ENCODE measurements at places on chromosomes 5 and 9. TPM values are rescaled to one million over a fixed set of nuclear protein-coding genes. Genes with fewer than 3 reads are reported as not detected.

IRX1 gene
- total RNA-seq: not detected

TNFSF8 gene
- total RNA-seq: 70.9 TPM

DNA sequence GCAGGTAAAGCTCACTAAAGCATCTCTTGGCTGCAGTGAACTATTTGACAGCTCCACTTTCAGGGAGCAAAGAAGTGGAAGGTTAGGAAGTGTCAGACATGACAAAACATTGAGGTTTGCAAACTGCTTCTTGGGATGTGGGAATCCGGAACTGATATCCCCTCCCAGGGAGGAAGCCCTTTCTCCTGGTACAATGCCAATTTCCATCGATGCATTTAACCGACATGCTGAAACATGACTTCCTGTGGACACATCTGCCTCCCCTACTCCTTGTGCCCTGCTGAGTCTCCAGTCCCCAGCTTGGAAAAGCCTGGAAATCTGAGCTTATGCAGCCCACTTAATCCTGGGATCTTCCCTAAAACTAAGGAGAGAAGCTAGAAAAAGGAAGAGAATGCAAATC lies 323.1 kb upstream of the DAP start:
- H3K4me1 ChIP-seq: no peaks in the 10 kb centered on the region
- H3K4me3 ChIP-seq: no peak overlapping the region
- no peaks in the 10 kb centered on the region for H3K27me3 ChIP-seq
- DNase-seq: no peak
- no peaks in the 10 kb centered on the region for H3K36me3 ChIP-seq
- H3K27ac ChIP-seq: no peak overlapping the region

VCAN gene
- 7.1 TPM for total RNA-seq

SCGB3A1 gene
- total RNA-seq: not detected

- H3K36me3 ChIP-seq: no peaks in the 10 kb centered on the region
- H3K4me3 ChIP-seq: no peak overlapping the region
- H3K27ac ChIP-seq: no peak overlapping the region
Measured at GRCh38 chr5:105430516-105430915, 1867.9 kb upstream of the NUDT12 start.

DNA sequence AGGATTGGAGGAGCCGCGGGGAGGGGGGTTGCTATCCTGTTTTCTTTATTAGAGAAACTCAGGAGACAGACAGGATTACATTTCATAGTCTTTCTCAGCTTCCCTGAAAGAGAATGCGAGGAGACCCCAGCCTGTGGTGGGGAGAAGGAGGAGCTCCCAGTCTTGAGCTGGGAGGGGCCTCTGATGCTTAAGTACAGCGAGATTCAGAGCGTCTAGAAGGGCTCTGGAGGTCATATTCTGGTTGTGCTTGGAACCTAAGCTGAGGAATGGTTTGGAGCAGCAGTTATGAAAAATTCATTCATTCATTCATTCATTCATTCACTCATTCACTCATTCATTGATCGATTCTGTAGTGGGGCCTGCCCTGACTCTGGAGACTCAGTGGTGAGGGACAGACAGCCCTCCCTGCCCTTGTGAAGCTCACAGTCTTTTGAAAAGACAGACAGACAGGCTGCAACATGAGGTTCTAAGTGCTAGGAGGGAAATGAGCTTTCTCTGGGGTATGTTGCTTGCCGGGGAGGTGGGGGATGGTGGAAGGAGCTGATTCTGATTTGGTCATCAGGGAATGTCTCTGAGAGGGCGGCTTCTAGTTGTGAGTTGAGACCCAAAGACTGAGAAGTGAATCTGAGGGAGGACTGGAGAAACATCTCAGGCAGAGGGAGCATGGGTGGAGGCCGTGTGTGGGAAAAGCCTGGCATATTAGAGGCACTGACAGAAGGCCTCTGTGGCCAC lies 2.5 kb upstream of the SPRY4 start:
- no peak overlapping the region for H3K27ac ChIP-seq
- peaks cover 40% of the 10 kb centered on the region for H3K27me3 ChIP-seq
- no peak for DNase-seq
- peaks cover 33% of the 10 kb centered on the region for H3K4me1 ChIP-seq
- no peak overlapping the region for H3K4me3 ChIP-seq
- H3K36me3 ChIP-seq: no peaks in the 10 kb centered on the region

SHOC1 gene
- not detected for total RNA-seq

DNA sequence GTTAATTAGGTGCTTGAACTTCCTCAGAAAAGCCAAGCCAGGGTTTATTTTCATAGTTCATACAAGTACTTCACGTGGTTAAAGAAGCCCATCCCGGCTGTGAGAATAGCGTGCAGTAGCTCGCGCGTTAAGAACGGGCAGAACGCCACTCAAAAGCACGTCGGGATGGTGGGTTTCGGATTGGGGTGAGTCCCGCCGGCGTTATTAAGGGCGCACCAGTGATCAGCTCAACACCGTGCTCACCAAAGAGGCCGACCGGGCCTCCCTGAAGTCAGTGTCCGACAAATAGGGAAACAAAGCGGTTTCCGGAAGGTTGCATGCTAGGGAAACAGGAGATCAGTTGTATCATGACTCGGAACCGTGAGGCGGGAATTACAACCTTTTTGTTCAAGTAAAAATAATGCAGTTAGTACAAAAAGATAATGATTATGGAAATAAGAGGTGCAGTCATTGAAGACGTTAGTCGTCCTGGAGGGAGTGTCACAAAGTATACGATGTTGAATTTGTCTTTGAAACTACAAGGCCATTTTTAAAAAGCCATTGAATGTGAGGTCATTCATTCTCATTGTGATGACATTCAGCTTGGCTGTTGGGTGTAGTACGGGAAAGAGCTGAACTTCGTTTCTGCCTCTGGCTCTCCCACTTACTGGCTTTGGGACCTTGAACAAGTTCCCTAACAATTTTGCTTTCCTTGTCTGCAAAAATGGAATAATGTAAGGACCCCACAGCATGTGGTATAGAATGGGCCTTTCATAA lies 992 bp downstream of the SETD9 start:
- peak overlapping the region; percentile 88 for H3K4me3 ChIP-seq
- peak; percentile 13 for DNase-seq
- H3K27ac ChIP-seq: peak overlapping the region; percentile 43
- peaks cover 15% of the 10 kb centered on the region for H3K4me1 ChIP-seq
- H3K36me3 ChIP-seq: no peaks in the 10 kb centered on the region

WHRN gene
- 20.5 TPM for total RNA-seq

GRCh38 chr5:55162666-55163065 lies 2.7 kb downstream of the GPX8 start:
- no peaks in the 10 kb centered on the region for H3K36me3 ChIP-seq
- no peaks in the 10 kb centered on the region for H3K4me1 ChIP-seq
- no peak overlapping the region for H3K27ac ChIP-seq
- DNase-seq: no peak

DNA sequence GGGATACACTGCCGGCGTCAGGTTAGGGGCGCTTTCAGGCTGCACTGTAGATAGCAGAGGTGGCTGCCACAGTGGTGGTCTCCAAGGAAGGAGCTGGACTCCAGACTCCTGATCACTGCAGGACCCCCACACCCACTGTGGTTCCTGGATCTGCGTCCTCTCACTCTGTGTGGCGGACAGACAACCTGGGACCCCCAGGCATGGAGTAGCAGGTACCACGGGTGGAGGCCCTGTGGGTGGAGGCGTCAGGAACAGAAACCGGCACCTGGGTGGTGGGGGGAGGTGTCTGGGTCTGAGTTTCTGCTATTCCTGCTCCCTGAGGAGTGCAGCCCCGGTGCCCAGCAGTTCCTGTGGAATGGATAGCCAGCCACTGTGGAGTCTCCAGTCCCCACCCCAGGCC lies 75.1 kb upstream of the PCAT7 start:
- H3K4me1 ChIP-seq: no peaks in the 10 kb centered on the region
- no peak for DNase-seq
- no peaks in the 10 kb centered on the region for H3K36me3 ChIP-seq
- H3K27me3 ChIP-seq: peaks cover 3% of the 10 kb centered on the region

DNA sequence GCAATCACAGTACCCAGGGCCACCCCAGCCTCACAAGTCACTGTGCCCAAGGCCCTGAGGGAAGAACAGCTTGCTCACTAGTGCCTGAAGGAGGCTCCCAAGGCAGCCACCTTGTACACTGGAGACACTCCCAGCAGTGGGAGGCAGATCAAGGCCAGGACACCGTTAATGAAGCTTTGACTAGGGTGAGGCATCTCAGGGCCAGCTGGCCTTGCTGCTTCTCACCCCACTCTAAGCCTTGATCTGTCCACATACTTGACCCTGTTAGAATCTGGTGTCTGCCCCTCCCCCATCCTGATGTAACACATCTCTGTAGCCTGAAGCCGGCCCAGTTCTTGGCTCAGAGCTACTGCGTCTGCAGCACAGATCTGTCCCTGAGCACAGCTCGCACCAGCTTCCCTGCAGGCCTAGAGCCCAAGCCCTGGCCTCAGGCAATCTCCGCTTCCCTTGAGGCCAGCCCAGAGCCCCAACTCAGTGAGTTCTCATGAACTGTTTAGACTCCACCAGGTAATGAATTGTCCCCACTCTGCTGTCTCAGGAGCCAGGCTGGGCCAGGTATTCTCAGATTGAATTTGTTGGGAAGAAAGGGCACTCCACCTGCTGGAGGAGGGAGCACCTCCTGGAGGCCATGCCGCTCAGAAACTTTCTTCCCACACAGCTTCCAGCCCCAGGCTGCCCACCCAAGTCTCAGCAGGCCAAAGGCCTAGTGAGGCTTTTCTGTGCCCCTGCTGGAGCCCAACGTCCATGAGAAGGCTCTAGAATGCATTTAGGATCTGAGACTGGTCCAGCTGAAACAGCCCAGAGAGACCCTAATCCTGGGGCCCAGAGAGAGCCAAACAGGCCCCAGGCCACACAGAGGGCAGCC lies 13.4 kb upstream of the JADE2 start:
- H3K4me1 ChIP-seq: no peaks in the 10 kb centered on the region
- no peaks in the 10 kb centered on the region for H3K27me3 ChIP-seq
- H3K4me3 ChIP-seq: no peak overlapping the region

PRR16 gene
- not detected for total RNA-seq

F2RL2 gene
- total RNA-seq: not detected

CORO2A gene
- total RNA-seq: 6.8 TPM

DNA sequence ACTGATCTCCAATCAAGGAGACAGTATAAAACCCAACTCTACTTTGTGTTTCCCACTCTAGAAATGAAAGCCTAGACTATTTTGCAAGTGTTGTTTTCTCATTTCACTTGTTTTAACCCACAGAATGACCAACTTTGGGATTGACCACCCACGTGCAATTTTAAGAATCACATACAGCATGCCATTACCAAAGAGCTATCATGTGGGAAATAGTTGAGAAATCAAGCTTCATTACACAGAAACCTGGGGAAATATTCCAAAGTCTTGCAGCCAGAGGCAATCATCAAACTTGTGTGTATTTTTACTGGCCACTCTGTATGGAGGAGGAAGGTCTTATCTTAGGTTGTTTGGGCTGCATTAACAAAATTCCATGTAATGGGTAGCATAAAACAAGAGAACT lies 451.4 kb upstream of the DAB2 start:
- no peaks in the 10 kb centered on the region for H3K27me3 ChIP-seq
- no peak for DNase-seq
- no peak overlapping the region for H3K27ac ChIP-seq
- H3K36me3 ChIP-seq: no peaks in the 10 kb centered on the region
- no peak overlapping the region for H3K4me3 ChIP-seq
- H3K4me1 ChIP-seq: no peaks in the 10 kb centered on the region

- no peaks in the 10 kb centered on the region for H3K27me3 ChIP-seq
- H3K36me3 ChIP-seq: no peaks in the 10 kb centered on the region
- no peak overlapping the region for H3K4me3 ChIP-seq
- no peak for DNase-seq
Measured at GRCh38 chr9:117343427-117343826, 71.4 kb downstream of the ASTN2 start.

- H3K27me3 ChIP-seq: no peaks in the 10 kb centered on the region
- no peaks in the 10 kb centered on the region for H3K36me3 ChIP-seq
- no peak for DNase-seq
- H3K27ac ChIP-seq: no peak overlapping the region
- no peak overlapping the region for H3K4me3 ChIP-seq
- no peaks in the 10 kb centered on the region for H3K4me1 ChIP-seq
Measured at GRCh38 chr9:90517103-90517502, 125.5 kb downstream of the DIRAS2 start.

GRCh38 chr5:143673676-143674468 lies 138.1 kb upstream of the HMHB1 start:
- no peaks in the 10 kb centered on the region for H3K4me1 ChIP-seq
- H3K36me3 ChIP-seq: no peaks in the 10 kb centered on the region
- no peak overlapping the region for H3K27ac ChIP-seq
- no peak overlapping the region for H3K4me3 ChIP-seq

DNA sequence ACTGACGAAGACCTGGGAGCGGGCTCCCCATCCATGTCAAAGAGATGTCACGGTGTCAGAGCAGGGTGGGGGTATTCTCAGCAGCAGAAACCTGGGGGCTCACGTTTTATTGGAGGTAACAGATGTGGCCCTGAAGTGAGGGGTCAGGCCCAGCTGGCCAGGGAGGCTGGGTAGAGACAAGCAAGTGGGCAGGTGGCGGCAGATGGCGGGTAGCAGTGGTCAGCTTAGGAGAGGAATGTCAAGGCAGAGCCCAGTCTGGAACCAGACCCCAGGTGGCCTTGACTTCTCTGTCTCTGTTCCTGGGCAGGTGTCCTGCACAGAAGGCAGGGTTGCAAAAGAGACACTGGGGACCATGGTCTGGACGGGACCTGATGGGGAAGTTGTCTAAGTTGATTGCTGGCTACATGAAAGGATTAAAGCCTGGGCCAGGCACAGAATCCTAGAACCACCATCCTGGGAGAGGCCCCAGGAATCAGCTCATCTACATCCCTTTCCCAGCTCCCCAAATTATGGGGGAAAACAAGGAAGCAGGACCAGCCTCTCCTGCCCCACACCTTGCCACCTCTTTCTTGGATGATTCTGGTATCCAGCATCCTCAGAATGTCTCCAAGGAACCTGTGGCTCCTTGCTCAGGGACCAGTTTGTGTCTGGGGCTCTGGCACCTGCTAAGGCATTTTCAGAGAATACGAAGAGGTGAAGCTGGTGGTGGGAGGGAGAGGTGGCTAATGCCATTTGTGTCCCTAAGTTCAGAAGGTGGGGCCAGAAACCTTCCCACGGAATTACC lies 72.5 kb downstream of the AMBP start:
- DNase-seq: no peak
- no peaks in the 10 kb centered on the region for H3K36me3 ChIP-seq
- no peak overlapping the region for H3K27ac ChIP-seq
- no peaks in the 10 kb centered on the region for H3K27me3 ChIP-seq

- peak overlapping the region; percentile 89 for H3K4me3 ChIP-seq
- H3K27ac ChIP-seq: peak overlapping the region; percentile 88
- H3K36me3 ChIP-seq: peaks cover 24% of the 10 kb centered on the region
- no peaks in the 10 kb centered on the region for H3K27me3 ChIP-seq
- peak; percentile 48 for DNase-seq
- H3K4me1 ChIP-seq: peaks cover 10% of the 10 kb centered on the region
Measured at GRCh38 chr5:180860273-180860886, 696 bp downstream of the ZFP62 start.

PAX5 gene
- total RNA-seq: 0.03 TPM

C9 gene
- not detected for total RNA-seq

SPOCK1 gene
- total RNA-seq: not detected

Data from CD4-positive, alpha-beta T cell (primary cell).